Renal pelvis (tissue), 12 donors: ENCODE measurements at places on chromosomes 1 and 21. TPM values are rescaled to one million over a fixed set of nuclear protein-coding genes. Genes with fewer than 3 reads are reported as not detected.

DNA sequence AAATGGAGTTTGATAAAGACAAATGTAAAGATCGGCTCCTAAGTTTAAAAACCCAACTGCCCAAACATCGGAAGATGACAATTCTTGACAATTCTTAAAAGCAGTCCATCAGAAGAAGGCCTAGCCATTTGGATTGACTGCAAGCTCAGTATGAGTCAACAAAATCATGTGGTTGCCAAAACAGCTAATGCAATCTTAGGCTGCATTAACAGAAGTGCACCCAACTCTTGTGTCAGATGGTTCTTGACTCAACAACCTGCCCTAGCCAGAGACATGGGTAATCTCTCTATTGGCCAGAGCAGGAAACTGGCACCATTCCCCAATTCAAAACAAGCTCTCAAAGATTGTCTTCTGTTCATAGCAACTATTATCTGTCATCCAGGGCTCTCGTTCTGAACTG, 9.9 kb upstream of the NCF2 start:
- no peak for DNase-seq

DNA sequence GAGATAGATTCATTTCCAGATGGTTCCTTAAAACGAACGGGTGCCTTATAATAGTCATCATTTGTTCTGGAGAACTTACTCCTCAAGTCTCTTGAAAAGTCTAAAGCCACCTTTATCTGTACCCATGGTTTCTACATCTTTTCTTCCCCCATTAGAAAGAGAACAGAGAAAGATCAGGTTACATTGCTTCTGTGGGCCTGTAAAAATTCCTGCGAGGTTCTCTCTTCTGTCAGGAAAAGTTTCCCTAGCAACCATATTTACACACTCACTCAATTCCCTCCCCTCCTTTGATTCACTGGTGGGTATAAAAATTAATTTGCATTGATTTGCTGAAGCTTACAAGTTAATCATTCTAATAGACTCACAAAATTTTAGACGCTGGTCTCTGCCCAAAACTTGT, 6.7 kb downstream of the PHC2 start:
- no peak for DNase-seq

- DNase-seq = no peak
These were observed 12.5 kb upstream of the SARS1 start for GRCh38 chr1:109201123-109201703.

PTGER3 gene
- 38.9 TPM for polyA plus RNA-seq
